Activated CD8-positive, alpha-beta memory T cell treated with anti-CD3 and anti-CD28 coated beads, Interleukin-2, amount 10 ng/mL, durations not matched to agents 7 days and 5 days (primary cell): ENCODE measurements at places on chromosomes 2 and 18. TPM values are rescaled to one million over a fixed set of nuclear protein-coding genes. Genes with fewer than 3 reads are reported as not detected.

Gene AGXT
- not detected for total RNA-seq

DNA sequence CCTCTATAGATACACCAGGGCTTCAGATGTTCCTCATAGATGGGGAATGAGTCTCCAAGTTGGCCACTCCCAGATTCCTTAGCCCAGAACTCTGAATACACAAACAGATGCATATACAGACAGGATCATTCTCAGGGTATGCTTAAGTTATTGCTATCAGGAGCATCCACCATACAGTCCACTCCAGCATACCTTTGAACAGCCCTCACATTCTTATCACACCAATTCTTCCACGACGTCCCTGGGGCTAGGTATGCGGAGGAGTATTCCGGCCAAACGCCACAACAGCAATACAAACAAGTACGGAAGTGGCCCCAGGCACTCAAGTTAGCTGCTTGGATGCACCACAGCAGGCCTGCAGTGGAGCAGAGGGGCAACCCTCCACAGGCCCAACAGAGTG, 312.5 kb upstream of the CHAC2 start:
- no peak for DNase-seq

Gene OXER1
- 0.21 TPM for total RNA-seq

GRCh38 chr18:62660691-62661090, 54.6 kb upstream of the PHLPP1 start:
- no peak for DNase-seq

GRCh38 chr2:199972088-199972626, 16.8 kb downstream of the MAIP1 start:
- no peak for DNase-seq

Gene CLEC4F
- total RNA-seq = not detected

GRCh38 chr2:21590026-21590690, 466.4 kb downstream of the TDRD15 start:
- no peak for DNase-seq

DNA sequence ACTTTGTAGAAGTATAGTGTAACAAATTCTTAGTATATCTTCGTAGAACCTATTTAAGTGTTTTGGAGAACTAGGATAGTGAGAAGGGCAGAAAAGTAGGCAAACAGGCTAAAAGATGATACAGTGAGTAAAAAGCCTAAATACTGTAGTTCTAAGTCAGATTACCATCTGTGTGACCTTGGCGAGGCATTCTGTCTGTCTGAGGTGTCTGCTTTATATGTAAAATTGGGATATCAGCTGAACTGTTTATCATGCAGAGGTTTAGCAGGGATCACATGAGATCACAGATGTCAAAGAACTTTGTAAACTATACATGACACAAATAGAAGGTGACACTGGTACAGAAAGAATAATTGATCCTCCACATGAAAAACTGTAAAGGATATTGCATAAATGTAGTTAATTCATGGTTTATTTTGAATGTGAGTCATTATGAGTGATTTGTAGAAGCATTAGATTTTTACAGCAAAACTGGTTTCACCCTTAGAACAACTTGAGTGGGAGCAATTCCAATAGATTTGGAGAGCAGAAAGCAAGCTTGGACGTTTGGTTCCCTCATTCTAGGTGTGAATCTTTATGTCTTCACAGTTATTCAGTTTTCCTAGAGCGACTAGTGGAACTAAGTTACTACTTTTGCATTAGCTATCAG, 41.9 kb downstream of the TAF1B start:
- no peak for DNase-seq

GRCh38 chr2:45293182-45293581, 283.9 kb upstream of the SIX2 start:
- DNase-seq = no peak

DNA sequence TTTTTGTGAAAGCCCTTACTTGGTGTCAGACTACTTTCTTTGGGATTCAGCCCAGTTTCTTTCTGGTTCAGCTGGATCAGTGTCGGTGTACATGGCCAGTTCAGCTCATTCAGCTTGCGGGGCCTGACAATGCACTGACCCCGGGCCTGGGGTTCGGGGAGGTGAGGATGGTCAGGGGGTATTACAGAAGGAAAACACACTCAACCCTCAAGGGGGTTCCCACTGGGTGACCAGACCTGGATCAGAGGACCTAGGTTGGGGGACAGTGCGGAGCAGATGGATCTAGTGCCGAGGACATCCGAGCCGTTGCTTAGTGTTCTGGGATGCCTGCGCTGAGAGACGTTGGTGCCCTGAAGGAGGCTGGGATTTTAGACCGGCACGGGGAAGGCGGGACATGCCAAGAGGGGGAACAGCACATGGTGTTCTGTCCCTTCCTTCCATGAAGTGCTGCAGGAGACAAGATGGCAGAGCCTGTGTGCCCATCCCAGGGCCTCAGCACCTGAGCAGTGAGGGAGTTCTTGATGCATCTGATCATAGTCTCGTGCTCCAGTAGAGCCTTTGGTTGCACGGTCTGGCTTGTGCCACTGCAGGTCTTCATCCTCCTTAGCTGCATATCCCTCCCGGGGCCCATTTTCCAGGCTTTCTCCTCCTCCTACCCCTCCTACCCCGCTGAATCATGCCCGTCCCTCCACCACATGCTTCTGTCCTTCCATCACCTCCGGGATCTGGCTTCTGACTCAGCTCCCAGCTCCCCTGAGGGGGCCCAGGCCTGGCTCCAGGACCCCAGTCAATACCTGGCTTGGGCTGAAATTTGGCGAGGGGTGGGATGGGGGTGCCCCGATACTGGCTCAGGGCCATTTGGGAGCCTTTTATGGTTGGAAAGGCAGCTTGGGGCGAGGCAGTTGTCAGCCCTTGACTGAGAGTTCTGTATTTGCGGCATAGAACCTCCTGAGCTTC, 18.0 kb downstream of the SPEG start:
- DNase-seq = no peak

- DNase-seq = no peak
These were observed 2.1 kb downstream of the STK39 start for GRCh38 chr2:168245074-168245825.

- DNase-seq = no peak
These were observed 279.7 kb upstream of the TRIB2 start for GRCh38 chr2:12436935-12437561.

DNA sequence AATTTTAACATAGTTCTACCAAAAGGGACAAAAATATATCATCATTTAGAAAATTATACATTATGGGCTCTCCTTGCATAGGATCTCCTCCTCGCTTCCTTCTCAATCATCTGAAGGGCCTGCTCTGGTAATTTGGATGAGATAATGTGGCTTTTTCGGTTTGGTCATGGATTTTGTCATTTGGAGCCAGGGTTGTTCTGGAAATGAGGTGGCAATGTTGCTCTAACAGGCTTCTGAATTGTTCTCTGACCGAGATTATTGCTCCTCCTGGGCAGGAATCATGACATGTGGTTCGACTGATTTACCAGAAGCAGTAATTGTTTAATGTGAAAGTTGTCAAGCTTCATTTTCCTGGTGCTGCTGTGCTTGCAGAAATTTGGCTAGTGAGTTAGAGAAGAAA, 194.7 kb upstream of the ERBB4 start:
- no peak for DNase-seq

DNA sequence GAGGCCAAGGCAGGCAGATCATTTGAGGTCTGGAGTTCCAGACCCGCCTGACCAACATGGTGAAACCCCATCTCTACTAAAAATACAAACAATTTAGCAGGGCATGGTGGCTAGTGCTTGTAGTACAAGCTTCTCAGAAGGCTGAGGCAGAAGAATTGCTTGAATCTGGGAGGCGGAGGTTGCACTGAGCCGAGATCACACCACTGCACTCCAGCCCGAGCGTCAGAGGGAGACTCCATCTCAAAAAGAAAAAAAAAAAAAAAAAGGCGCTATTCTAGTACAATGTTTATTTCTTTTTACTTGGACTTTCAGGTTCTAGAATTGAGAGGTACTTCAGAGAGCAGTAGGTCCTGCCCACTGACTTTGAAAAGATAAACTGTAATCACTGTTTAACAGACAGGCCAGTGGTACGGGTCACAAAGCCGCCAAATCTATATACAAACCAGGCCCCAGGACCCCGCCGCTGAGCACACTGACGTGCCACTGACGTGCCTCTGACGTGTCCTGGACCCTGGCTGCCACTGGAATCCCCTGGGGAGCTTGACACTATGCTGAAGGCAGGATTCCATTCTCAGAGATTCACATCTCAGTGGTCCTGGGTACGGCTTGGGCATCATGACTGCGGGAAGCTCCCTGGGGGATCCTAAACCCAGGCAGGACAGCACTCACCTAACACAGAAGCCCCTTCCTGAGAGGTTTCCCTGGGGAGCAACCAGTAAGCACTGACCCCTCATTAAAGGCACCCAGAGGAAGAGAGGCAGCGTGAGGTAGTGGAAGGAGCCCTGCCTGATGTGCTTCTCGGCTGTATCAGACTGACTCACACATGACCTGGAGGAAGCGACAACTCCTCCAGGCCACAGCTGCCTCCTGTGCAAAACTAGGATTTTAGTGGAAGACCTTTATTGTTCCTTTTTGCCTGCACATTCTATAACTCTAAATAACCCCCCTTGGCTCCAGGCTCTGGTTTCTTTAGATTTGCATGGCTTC, 197.8 kb upstream of the MEIS1 start:
- DNase-seq = no peak

- DNase-seq = no peak
These were observed 11.6 kb upstream of the RPE start for GRCh38 chr2:209990838-209991237.

GRCh38 chr2:119862127-119862889, 102.6 kb downstream of the PTPN4 start:
- DNase-seq = no peak

Gene FZD7
- total RNA-seq = 0.18 TPM

DNA sequence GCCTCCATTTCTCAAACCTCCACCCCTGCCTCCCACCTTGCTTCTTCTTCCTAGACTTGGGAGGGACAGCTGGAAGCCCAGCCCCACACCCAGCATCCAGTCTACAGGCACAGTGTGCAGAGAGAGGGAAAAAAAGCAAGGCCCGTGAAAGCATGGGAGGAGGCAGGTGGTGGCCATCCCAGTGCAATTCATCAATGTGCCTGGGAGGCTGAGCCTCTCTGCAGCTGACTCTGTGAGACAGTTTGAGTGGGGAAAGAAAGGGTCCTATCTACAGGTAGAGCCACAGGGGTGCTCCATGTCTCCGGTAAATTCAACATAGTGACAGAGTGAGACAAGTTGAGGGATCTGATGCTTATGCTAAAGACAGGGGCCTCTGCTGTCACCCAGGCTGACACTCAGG, 340.6 kb downstream of the DYSF start:
- no peak for DNase-seq

- DNase-seq = no peak
These were observed 18.5 kb downstream of the DHRS9 start for GRCh38 chr2:169087757-169088379.

GRCh38 chr2:8096484-8096883, 585.4 kb upstream of the ID2 start:
- DNase-seq = no peak

DNA sequence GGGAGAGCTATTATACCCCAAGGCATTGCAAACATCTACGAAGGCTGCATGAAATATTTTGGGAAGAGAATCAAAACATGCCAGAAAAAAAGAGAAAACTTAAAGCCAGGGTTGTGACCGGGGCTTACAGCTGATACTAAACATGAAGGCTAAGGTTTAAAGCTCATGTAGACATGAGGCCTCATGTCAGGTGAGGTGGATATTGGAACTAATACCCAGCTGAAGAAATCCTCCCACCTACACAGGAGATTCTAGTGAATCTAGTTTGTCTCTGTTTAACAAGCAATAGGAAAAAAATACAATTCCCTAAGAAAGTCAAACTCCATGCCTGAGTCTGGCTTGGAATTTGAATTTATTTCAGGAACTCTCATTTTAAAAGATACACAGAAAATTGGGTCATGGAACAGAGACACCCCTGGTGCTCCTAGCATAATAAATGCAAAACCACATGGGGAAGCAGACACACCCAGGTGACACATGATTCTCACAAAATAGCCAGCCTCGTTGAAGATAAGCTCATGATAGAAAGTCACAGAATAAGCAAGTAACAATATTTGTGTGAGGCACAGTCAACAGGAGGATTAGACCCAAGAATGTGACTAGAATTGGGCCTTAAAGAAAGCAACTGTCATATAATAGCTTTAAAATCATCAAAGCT, 42.2 kb downstream of the UPP2 start:
- DNase-seq = no peak

DNA sequence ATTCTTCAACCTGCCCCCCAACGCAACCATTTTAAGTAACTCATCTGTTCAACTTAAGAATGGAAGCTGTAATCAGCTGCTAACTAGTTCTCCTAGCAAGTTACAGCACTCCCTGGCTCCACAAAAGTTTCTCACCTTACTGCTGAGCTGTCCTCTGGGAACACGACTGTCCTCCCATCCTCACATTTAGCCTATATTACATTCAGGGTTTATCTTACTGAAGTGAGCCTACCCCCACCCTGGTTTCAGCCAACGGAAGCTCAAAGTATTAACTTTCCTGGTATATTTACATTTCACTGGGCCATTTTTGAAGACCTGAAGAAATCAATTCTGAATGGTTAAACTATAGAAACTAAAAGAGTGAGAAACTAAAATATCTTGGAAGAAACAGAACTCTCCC, 64.9 kb upstream of the TANK start:
- no peak for DNase-seq

- DNase-seq = no peak
These were observed 605.2 kb downstream of the NR4A2 start for GRCh38 chr2:155727187-155727895.

Gene FBXO41
- total RNA-seq = 28.2 TPM

Gene SKOR2
- total RNA-seq = not detected

GRCh38 chr2:174025271-174026121, 60.3 kb upstream of the SP3 start:
- DNase-seq = no peak

GRCh38 chr2:219541611-219542180, 1.9 kb downstream of the CHPF start:
- peak; percentile 89 for DNase-seq

Gene CD207
- total RNA-seq = not detected

- DNase-seq = no peak
These were observed 153.5 kb downstream of the ICOS start for GRCh38 chr2:204090021-204090420.

- DNase-seq = no peak
These were observed 144.9 kb downstream of the SCG2 start for GRCh38 chr2:223457301-223457700.

Gene M1AP
- not detected for total RNA-seq

GRCh38 chr2:101463911-101464641, 10.8 kb downstream of the RFX8 start:
- DNase-seq = no peak

GRCh38 chr2:148614014-148614321, 30.6 kb upstream of the EPC2 start:
- no peak for DNase-seq

DNA sequence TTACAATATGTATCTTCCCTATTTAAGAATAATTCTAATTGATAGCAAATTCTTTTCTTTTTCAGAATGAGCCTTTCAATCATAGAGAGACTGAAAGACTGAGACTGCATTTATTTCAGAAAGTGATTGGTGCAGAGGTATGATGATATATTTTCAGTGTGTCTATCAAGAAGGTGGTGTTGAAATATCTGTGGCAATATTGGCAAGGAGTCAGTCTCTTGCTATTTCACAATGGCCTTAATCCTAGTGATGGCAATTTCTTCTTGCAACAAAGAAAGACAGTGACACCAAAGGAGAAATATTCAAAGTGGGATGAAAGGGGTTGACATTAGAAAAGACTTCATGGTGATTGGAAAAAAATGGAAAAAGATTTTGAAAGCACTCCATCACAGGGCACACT, 21.7 kb upstream of the ZBTB14 start:
- no peak for DNase-seq

GRCh38 chr2:120125195-120125594, 98.0 kb downstream of the TMEM185B start:
- no peak for DNase-seq

- DNase-seq = peak; percentile 82
These were observed 10.6 kb upstream of the ATG16L1 start for GRCh38 chr2:233240897-233241296.

Gene SOCS6
- total RNA-seq = 0.79 TPM

Gene ITGB6
- total RNA-seq = not detected
